ENCODE measurements at places on chromosomes 2 and 18.
A peak's percentile ranks its signal among the peaks of the same experiment; 100 is the strongest.

DNA sequence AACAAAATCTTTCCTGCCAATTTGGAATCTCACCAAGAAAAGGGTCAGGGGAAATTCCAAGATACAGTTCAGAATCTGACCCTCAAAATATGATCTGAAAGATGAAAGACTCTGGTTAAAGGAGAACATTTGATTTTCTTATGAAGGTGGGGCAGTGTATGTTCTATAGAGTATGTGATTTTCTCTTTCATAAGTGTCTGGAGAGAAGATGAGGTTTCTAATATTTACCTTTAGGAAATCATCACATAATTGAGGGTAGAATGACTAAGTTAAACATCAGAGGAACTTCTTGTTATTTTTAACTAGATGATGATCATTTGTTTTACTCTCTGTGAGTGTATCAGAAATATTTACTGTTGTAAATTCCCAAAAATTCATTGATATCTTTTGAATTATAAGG is 27.8 kb upstream of the MBOAT2 start:
- no peak for DNase-seq

DNA sequence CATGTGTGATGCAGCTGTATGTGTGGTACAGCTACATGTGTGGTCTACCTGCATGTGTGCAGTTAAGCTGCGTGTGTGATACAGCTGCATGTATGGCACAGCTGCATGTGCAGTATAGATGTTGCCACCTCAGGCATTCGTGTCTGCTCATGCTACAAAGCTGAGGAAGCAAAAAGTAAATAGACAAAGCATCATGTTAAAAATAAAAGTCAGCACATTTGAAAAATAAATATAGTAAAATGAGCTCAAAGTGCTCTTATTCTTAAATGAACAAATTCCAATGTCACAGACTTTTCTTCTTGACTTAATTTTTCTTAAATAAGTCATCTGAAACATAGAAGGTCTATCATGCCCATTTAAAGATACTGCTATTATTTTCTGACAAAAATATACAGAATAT is 519.3 kb upstream of the SOX11 start:
- DNase-seq, result no peak

GRCh38 chr2:172412984-172413492 is 14.3 kb upstream of the ITGA6 start:
- DNase-seq, result no peak

GRCh38 chr2:170237572-170238120 is 59.7 kb downstream of the MYO3B start:
- no peak for DNase-seq

- no peak for DNase-seq
Measured at GRCh38 chr2:224357098-224357901, 44.6 kb downstream of the FAM124B start.

GRCh38 chr2:96072746-96073145 is 38.0 kb upstream of the GPAT2 start:
- DNase-seq, result no peak

GRCh38 chr2:172813314-172813888 is 77.8 kb downstream of the RAPGEF4 start:
- no peak for DNase-seq

DNA sequence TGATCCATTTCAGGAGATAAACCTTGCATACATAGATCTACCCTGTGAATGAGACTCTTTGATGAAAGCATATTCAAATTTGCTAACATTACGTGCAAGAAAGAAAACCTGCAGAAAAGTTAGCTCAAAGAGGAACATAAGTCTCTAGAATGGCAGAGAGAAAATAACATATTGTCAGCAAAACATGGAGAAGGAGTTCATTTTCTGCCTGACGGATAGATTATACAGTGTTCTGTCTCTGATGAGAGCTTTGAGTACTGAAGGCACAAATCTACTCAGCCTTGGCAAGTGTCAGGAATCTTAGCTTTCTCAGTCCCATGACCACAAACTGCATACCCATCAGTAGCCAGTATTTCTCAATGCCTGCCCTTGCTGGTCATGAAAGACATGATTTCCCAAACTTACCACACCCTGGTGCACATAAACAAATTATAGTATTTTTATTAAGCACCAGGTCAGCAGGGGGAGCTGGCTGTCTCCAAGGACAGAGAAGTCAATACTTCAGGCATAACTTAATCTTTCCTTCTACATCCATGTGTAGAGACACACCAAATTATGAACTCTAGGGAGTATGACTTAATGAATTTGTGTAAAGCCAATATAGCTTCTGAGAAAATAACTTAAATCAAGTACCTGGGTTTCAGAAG is 401.2 kb upstream of the SOX11 start:
- no peak for DNase-seq

DNA sequence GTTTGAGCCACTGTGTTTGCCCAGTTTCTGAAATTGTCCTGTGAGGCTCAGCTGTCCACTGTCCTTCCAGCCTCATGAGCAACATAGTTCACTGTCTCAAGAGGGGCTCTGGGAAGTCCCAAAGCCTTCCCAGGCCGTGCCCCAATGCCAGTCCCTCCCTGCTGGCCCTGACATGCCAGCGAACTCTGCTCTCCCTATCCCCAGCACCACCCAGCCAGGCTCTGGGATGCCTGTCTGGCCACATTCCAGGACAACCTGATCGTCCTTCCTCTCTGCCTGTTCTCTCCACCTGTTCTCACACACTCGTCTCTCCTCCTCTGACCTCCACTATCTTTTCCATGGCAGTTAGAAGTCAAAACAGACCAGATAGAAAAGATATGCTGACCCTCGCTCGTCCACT is 278.0 kb upstream of the ID2 start:
- no peak for DNase-seq

GRCh38 chr2:201969938-201970785 is 63.5 kb upstream of the FZD7 start:
- DNase-seq, result no peak

DNA sequence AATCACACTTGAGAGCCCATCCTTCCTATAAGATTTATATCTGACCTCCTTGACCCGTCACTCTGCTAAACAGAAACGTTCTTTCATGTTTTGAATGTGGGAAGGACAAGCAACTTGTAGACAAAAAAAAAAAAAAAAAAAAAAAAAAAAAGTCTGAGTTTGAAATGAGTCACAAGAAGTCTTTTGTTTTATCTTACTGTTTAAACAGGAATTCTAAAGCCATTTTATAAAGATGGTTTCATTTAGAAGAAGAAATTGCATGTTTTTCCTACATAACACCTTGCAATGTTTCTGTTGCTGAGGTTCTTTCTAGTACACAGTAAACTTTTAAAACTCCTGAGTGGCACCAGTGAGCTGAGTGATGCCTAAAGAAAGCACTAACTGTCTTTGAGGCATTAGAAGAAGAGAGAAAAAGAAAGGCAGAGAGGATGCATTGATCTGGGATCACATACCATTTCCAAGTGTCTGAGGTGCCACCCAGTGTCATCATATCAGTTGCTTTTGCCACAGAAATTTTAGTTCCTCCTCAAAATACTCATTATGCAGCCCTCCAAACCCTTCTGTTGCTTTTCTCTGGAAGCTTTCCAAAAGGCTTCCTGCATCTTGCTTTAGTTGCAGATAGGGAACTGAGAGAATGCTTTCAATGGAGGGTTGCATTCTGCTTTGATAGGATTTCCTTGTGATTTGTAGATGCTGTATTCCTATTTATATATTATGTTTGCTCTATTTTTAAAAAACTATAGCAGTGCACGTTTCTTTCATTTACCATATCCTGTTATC is 69.1 kb downstream of the ACVR2A start:
- DNase-seq, result no peak

DNA sequence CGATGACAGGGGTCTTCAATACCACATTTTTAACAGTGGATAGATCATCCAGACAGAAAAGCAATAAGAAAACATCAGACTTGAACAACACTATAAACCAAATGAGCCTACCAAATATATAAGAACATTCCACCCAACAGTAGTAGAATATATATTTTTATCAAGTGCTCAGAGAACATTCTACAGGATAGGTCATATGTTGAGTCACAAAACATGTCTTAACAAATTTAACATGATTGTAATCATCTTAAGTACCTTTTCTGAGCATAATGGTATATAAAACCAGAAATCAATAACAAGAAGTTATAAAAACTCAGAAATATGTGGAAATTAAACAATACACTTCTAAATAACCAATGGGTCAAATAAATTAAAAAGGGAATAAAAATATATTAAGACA is 194.0 kb upstream of the CYP26B1 start:
- DNase-seq, result no peak

GRCh38 chr2:7203056-7203467 is 285.9 kb downstream of the RNF144A start:
- peak; percentile 60 for DNase-seq

DNA sequence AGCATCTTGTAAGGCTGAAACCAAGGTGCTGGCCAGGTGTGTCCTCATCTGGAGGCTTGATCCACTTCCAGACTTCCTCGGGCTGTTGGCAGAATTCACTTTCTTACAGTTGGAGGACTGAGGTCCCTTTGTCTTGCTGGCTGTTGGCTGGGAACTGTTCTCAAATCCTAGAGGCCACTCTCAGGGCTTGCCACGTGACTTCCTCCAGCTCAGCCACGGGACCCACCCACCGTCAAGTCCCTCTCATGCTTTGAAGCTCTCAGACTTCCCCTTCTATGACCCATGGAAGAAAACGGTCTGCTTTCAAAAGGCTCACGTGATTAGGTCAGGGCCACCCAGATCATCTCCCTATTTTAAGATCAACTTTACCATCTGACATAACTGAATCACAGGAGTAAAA is 77.1 kb downstream of the SMAD4 start:
- no peak for DNase-seq

DNA sequence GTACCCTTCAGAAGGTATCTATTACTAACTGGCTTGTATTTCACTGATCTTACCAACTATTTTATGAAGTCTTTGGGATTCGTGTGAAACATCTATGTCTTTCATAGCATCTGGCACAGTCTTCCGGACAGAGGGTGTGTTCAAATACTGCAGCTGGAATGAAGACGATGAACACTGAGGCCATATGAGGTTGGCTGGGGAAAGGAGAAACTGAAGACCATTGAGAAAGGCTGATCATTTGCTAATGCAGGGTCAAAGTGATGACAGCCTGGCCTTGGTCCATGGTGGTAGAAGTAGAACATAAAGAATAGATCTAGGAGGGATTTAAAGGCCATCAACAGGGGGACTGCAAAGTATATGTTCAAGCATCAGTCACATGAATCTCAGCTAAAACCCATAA is 132.7 kb downstream of the CCBE1 start:
- no peak for DNase-seq

DNA sequence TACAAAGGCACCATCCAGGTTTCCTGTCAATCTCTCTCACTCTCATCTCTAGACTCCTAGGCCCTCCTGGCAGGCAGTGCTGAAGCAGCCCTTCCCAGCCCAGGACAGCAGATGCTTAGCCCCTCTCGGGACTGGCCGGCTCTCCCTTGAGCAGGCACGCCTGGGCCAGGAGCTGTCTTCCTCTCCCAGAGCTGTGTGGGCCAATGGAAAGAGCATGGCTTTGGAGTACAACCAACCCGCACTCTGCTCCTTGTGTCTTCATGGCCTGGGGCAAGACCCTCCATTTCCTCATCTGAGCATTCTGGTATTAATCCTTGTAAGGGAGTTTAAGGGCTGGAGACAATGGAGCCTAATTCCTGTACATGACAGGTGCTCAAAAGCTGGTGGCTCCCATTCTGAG is 97.2 kb downstream of the CAPN13 start:
- DNase-seq, result no peak

DNA sequence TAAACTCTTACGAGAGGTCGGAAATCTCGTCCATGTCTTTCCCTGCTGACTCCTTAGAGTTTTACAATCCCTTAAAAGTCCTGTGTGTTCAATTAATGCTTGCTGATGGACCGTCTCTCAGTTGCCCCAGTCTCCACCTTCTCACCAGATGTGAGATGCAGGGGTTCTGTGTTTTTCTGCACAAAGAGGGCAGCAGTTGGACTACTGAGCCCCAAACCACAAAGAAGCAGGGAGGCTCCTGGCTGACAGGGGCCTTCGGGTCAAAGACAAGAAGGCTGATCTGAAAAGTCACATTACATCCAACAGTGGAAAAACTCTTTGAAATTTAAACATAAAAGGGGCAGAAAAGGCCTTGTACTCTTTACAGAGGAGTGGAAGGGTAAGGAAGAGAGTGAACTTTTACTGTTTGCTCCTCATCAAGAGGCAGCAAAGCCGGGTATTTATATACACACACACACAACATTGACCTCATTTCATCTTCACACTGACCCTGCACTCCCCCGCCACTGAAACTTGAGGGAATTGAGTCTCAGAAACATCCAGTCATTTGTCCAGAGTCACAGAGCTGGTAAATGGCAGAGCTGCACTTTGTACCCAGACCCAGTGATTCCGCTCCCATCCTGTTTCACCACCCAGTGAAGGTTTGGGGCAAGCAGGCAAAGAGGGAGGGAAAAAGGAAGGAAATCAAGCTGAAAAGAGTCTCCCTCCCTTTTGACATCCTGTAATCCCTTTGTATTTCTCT is 23.7 kb downstream of the MRPL33 start:
- DNase-seq, result no peak

GRCh38 chr2:105039559-105039958 is 1.7 kb downstream of the MRPS9 start:
- DNase-seq, result no peak

GRCh38 chr2:157271590-157272203 is 14.2 kb downstream of the GALNT5 start:
- DNase-seq, result no peak

GRCh38 chr2:44168681-44169154 is at the start of gene PPM1B:
PPM1B (plus strand) TSS chr2:44168875; CDS start chr2:44201200, 32,325 bp downstream.
- DNase-seq, result no peak

Measured in DMS 273 treated with DMSO at 0.1 percent for 48 hours (cell line).